ENCODE measurements at places on chromosomes 6 and 20.

DNA sequence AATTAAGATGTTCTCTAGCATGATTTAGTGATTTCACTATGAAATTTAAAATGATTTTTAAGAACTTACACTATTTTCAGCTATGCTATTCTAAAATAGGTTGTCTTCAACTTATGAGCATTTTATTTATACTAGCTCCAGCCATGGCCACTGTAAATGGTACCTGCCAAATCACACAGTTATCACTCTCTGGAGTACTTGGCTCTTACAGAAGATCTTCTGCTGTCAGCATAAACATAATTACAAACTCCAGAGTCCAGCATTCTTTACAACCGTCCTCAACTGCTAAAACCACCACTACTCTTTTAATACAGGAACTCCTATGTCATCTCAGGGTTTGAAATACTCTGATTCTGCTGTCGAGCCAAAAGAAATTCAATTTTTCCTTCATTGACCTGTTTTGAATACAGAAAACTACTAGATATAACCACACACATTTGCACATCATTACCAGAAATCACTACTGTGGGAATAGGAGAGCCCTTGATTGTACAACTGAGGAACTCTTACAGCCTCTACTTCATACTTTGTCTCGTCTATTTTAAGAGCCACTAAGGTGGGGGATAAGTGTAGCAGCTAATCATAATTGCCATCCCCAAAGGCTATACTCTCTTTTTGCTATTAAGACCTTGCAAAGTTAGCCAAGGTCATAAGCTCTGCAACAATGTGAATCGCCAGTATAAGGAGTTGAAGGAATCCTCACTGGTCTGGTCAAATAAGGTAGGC lies 93.7 kb downstream of the PHIP start:
- DNase-seq, result no peak

- DNase-seq, result no peak
Observed at GRCh38 chr20:21820688-21821087, 115.2 kb downstream of the PAX1 start.

DNA sequence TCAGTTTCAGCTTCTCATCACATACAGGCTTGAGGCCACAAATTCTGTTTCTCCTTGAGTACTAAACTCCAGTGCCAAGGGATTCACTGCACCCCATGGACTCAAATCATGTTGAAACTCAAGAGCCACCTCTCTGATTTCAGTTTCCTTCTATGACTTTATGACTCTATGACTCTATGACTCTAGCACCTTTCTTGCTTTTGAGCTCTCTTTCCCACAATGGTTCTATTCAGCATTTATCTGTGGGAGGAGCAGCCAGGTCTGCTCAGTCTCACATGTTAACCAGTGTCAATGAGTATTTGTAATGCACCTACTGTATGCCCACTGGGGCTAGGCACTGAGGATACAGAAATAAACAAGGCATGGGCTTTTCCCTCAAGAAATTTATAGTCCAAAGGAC lies 14.6 kb upstream of the SLC22A2 start:
- DNase-seq, result no peak

GRCh38 chr6:95866732-95867131 lies 149.0 kb upstream of the FUT9 start:
- DNase-seq, result no peak

DNA sequence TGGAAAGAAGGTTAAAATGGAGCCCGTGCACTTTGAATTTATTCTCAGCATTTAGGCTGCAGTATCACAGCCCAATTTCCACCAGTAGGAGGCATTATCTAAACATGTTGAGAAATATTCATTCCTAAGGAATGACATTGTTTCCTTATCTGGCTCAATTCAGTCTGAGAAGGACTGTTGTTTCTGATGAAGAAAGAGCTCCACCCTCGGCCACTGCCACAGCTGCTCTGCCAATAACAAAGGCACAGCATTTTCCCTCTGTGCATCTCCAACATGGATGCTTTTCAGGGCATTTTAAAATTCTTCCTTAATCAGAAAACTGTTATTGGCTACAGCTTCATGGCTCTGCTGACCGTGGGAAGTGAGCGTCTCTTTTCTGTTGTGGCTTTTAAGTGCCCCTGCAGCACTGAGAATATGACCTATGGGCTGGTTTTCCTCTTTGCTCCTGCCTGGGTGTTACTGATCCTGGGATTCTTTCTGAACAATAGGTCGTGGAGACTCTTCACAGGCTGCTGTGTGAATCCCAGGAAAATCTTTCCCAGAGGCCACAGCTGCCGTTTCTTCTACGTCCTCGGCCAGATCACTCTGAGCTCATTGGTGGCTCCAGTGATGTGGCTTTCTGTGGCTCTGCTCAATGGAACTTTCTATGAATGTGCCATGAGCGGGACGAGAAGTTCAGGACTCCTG lies at the start of gene CALHM5:
TSS of gene CALHM5 (plus strand) at position 216 of the 687 bp plus-strand sequence. CDS start at position 274, 58 bp downstream.
- DNase-seq, result no peak

DNA sequence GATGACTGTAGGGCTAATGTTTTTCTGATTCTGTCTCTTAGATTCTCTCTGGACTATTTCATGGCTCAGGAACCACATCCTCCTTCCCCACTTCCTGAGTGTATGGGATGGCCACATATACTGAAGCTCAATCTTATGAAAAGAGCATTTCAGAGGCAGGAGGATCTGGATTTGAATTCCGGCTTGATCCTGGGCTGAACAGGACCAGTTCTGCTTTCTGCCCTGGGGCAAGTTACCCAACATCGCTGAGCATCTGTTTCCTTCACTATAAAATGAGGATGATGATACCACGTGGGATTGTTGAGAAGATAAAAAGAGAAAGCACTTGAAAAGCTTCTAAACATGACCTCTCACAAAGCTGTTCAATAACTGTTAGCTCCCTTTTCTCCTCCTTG lies 168.4 kb upstream of the TNFAIP3 start:
- no peak for DNase-seq

DNA sequence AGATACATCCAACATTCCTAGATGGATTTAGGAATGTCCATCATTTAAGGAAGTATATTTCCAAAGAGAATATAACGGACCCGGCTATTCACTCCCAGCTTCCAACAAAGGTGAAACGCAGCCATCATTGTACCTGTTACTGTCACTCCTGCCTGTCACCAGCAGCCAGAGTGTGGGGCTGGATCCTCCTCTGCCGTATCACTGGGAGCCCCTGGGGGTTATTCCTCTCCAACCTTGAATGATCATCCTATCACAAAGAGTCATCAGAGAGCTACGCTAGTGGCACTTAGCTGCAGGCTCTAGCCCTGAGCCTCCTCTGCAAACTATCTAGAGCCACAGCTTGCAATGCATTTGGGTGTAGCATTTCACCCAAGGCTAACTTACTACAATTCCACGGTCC lies 73.6 kb upstream of the NHSL1 start:
- DNase-seq, result no peak

GRCh38 chr20:112396-112795 lies 24.9 kb downstream of the DEFB125 start:
- DNase-seq, result no peak

DNA sequence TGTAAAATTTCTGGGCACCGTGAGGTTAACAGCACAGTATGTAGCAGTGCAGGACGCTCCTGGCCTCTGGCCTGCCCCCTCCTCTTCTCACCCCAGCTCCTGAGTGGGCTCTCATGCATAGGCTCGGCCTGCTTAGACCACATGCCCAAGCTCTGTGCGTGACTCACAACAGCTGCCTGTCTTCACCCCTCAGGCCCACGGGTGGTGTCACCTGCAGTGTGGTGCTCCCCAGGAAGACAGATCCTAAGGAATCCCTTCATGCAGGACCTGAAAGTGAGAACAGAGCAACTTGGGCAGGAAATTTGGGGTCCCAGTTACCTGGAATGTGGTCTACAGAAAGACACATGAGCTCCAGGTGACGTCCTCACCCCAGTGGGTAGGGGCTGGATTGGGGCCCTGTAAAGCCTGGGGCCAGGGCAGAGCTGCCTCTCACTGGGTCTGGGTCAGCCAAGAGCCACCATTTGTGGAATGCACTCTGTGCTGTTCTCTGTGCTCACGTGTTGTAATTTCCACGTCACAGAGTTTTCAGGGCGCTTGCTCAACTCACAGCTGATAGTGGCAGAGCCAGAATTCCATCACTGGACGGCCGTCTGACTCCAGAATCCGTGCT lies 37.0 kb upstream of the PXDC1 start:
- DNase-seq, result no peak
